A172 (cell line): ENCODE measurements at places on chromosomes 6 and 20. TPM values are rescaled to one million over a fixed set of nuclear protein-coding genes. Genes with fewer than 3 reads are reported as not detected.

DNA sequence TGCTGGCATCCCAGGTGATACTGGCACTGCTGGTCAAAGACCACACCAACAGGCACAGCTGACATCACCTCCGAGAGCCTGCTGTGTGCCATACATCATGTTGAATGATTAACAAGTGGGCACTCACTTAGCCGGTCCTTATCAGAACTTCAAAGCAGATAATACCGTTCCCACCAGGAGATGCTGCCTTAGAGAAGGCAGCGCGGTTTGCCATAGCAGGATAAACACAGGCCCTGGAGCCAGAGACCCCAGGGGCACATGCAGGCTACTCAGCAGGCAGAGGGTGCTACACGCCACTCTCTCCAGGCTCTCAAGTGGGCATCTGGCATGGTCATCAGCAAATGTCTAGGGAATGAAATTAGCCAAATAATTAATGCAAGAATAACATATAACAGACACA lies 86.5 kb upstream of the CST7 start:
- no peak for DNase-seq

- no peak for DNase-seq
Observed at GRCh38 chr6:31129130-31129529, 8.9 kb upstream of the CDSN start.

DNA sequence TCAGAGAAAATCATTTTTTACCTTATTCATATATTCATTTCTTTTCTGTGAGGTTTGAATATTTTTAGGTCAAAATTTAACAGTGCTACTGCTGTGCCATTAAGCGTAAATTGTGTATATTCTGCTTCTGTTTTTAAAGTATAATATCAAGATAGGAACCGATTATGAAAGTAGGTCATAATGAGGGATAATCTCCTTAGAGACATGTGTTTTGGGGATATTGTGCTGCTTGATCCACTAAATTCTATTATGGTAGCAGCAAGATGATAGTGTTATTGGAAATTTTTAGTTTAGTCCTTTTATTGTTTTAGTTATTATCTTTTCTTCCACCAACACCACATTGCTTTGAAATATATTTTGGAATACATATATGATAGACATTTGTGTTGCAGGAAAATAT lies 244.0 kb downstream of the RIMS1 start:
- no peak for DNase-seq

GRCh38 chr6:44010411-44011349 lies 116.6 kb downstream of the MRPL14 start:
- peak; percentile 97 for DNase-seq

DNA sequence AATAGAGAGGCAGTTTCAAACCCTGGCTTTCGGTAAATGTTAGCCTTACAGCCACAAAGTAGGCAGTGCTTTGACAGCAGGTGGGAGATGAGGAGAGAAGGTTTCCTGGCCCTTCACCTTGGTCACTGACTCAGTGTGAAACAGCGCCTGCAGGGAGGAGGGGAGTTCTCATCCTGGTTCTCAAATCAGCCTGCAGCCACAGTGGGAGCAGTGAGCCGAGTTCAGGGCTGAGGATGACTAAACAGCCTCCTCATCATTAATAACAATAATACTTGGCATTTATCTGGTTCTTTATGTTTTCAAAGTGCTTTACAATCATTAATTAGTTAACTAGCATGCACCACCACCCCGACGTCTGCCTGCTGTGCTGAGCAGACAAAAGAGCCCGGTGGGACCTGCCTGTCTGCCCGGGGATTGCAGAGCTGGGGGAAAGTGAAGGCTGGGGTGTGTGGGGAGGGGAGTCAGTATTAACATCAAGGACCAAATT lies 59.6 kb downstream of the PRDM1 start:
- no peak for DNase-seq

DNA sequence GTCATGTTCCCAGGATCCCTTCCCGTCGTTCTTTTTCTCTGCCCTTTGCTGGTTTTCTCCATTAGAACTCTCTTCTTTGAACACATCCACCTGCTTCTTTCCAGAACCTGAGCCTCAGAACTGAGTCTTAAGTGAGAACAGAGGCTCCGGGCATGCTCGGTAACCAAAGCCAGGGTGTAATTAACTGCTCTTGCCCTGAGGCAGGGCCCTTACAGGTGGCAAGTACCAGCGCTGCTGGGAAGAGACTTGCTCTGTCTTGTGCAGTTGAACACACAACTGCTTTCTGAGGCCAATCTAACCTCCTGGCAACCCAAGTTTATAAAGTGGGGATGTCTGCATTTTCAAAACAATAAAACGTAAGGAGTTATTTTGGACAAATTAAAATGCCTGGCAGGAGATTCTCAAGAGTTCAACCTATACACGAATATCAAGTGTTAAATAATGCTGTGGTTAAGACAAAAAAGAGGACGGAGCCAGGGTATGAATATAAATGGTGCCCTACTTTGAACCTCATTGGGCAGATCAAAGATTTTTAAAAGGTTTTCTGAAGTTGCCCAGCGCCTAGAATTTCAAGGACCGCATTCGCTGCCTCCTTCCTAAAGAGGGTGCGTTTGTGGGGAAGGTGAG lies 12.4 kb upstream of the DEK start:
- DNase-seq, result no peak

DNA sequence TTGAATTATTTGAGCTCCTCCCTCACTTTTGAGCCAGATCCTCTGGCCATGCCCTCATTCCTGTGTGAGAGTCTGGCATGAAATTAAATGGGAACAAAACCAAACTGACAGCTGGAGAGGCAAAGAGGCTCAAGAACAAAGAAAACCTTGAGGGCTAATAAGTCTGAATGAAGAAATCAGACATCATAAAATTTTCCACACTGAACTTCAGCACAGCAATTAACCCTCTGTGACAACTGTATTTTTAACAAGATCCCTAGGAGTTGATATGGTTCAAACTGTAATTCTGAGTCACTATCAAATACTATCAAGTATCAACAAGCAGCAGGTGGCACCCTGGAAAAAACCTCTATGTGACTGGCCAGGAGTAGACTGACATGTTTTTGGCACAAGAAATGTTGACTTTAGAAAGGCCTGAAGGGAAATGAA lies 109.4 kb upstream of the EMILIN3 start:
- DNase-seq, result peak; percentile 95

- no peak for DNase-seq
Observed at GRCh38 chr6:3646616-3647362, 104.7 kb downstream of the PXDC1 start.

DNA sequence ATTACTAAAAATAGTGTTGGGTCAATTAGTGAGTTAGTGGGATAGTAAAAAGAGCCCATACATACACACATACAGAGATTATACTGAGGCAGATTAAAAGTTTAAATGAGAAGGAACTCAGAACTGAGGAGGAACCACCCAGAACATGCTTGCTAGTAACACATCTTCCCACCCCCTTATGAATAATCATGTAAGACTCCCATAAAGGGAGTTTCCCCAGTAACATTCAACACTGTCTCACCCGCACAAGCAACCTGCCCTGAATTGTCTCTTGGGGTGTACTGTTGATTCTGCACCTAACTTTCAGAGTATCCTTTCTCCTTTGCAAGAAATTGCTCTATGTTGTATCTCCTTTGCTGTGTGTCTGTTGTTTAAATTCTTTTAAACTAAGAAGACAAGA lies 11.1 kb upstream of the HLA-DQB2 start:
- DNase-seq, result no peak

DNA sequence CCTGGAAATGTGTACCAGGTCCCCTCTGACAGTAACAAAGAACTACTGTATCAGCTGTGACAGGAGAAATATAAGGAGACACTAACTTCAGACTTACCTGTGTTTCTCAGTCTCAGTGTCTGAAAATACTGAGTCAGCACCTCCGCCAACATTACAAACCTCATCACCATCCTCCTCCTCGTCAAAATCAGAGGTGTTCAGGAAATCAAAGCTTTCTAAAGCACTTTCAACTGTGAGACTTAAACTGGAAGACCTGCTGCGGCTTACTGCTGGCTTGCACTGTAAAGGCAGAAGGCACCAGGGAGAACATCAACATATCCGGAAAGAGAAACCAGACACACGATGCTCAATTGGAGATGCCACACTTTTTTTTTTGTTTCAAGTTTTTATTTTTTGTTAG lies 40.3 kb upstream of the ARMH2 start:
- DNase-seq, result no peak

DNA sequence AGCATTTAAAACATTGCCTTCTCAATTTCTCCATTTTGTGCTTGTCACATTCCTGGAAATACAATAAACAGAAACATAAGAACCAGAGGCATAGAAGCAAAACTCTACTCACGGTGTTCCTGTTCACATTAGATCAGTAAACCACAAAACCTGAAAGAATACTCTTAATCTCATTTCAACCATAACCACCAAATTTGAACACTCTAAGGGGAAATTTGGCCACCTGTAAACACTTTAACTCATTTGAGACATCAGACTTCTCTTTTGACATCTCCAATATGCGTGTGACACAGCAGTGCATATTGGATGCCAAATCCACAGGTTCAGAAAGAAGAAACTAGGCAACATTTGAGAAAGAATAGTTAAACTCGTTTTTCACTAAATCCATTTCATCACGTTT lies 153.8 kb upstream of the IRAK1BP1 start:
- DNase-seq, result no peak

Gene HFE
- 15.6 and 17.0 TPM in 2 replicates for total RNA-seq

Gene NMBR
- total RNA-seq, result not detected in 2 replicates

Gene SLC17A2
- total RNA-seq, result not detected in 2 replicates

Gene MACROD2
- 0.02 and 0.46 TPM in 2 replicates for total RNA-seq

Gene CD24
- 20.4 and 26.9 TPM in 2 replicates for total RNA-seq

Gene EEF1A2
- 88.1 and 91.0 TPM in 2 replicates for total RNA-seq

Gene GSTA3
- not detected in 2 replicates for total RNA-seq
